ENCODE measurements at places on chromosomes 3 and 15.

DNA sequence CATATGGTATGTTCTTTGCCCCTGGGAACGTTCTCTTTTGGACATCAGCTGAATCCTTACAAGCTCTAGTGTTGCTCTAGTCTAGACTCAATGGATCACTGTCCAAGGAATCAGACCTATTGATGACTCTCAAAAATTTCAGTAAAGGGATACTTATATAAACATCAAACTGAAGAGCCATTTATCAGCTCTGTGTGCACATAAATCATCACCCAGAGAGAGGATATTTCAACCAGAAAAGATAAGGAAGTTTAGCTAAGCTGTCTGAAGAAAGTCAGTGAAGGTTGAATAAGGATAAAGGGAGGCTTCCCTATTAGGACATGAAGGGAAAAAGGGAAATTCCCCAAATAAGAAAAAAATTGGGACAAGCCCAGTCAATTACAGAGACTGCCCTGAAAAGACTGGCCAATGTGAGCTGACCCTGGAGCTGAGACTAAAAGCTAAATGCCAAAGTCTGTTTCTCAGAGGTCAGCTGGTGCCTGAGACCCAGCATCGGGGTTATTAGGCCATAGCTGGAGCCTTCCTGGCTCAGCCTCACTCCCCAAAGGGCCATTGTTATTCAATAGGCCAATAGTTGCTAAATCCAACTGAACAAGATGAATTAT, 424.1 kb upstream of the THBS1 start:
- DNase-seq = no peak

DNA sequence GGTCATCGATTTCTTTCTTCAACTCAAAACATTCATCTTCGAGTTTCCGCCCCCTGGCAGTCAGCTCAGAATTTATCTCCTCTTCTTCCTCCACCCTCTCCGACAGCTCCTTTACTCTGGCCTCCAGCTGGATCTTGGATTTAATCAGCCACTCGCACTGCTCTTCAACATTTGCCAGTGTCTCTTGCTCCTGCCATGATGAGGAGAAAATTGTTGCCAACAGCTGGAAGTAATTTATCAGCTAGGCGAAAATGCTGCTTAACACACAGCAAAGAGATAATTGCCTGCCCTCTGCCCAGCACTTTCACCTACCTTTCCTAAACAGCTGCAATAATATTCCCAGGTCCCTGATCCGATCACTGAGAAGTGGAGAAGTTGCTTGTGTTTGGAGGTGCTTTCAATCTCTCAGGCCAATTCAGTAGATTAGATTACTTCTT, 69.3 kb downstream of the MYH15 start:
- peak; percentile 39 for DNase-seq

GRCh38 chr3:24343084-24343783, 151.4 kb downstream of the THRB start:
- DNase-seq = no peak

GRCh38 chr15:73335471-73335870, 33.3 kb downstream of the HCN4 start:
- no peak for DNase-seq

DNA sequence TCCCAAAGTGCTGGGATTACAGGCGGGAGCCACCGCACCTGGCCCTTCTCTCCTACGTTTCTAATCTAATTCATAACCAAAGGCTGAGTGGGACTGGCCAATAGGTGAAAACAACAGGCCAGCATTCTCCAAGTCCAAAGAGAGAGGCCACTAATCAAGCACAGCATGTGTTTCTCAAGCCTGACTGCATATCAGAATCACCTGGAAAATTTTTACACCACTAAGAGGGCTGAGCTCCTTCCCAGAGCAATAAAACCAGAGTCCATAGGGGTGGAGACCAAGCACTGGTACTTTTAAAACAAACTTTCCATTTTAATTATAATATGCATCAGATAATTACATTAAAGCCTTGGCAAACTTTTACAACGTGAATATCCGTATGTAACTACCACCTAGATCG, 254.4 kb downstream of the OPA1 start:
- DNase-seq = no peak

DNA sequence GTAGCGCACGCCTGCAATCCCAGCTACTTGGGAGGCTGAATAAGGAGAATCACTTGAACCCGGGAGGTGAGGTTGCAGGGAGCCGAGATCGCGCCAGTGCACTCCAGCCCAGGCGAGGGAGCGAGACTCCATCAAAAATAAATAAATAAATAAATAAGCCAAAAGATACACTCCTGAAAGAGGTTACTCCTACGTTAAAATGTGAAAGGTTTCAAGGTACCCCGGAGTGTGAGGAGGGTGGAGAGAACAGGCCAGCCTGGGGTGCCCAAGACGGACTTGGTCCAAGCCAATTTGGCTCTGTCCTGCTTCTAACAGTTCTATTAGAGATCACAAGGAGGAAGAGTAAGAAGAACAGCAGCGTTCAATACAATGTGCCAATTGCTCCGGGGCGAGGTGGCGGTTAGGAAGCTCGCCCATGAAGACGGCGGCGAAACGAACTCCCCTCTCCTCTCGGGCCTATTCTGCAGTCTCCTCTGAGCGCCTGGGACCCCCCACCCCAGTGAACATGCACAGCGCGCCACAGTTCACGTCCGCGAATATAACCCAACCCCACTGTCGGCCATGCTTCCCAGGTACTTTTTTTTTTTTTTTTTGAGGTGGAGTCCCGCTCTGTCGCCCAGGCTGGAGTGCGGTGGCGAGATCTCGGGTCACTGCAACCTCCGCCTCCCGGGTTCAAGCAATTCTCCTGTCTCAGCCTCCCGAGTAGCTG, 942 bp downstream of the ELP6 start:
- DNase-seq = peak; percentile 55

DNA sequence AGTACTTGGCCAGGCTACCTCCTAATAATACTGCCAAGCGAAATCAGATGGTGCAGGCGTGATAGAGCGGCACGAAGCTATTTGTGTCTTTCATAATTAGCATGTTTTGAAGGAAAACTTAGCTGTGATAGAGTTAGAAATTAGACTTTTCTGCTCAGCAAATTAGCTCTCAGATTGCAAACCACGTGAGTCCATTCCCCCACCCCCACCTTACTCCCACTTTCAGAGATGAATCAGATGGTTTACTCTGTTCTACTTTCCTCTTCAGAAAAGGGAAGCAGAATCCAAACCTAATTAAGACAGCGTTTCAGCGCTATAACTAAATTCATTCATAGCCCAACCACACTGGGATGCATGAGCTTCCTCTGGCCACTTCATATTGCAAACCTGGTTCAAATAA, 214.6 kb downstream of the SLCO3A1 start:
- no peak for DNase-seq

DNA sequence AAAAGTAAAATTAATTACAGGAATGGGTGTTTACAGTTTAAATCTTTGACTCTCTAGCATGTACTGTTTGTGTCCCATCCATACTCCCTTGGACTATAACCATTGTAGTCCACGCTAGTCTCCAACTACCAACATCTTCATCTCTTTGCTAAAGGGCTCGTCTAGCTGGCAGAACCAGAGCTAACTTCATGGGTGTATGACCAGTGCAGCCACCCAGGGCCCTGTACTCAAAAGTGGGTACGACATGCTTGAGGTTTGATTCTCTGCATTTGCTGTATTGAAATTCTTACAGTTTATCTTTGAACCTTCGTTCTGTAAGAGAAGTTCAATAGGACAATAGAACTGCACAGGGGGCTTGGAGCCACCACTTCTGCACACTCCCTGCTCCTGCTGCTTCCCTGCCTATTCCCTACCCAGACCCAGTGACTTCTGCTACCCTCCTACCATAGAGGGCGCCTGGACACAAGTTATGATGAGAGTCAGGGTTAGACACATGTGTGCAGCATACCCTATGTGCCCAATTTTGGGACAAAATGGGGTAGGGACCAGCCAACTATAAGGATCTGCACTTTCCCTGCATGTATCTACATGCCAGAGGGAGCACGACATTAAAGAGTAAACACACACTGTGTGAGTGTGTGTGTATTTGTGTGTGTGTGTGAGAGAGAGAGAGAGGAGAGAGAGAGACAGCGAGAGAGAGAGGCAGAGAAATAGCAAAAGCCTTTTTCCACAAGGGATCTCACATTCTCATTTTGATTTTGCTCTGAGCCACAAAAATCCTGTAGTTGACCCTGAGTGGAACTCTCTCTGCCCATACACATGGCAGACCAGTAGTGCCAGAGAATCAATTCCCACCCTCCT, 59.0 kb upstream of the NECTIN3 start:
- DNase-seq = peak; percentile 39

- no peak for DNase-seq
Measured at GRCh38 chr15:66789029-66790025, 87.3 kb downstream of the SMAD6 start.

DNA sequence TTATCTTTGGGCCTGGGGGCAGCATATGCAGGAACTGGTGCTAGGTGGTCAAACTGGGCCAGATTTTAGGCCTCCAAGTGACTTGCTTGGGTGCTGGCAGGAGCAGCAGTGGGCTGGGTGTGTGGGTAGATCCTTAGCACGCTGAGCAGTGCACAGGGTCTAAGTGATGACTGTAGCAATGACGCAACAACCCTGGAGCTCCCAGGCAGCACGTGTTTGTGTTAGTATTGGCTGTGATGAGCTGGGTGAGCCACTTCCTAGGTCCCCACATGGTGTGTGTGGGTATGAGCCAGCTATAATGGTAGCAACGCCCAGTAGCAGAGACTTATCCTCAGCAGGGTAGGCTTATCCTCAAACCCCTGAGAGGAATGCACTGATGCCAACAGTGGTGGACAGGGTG, 570.6 kb upstream of the ROBO1 start:
- no peak for DNase-seq

- DNase-seq = no peak
Measured at GRCh38 chr3:50450209-50450921, 53.1 kb downstream of the CACNA2D2 start.

DNA sequence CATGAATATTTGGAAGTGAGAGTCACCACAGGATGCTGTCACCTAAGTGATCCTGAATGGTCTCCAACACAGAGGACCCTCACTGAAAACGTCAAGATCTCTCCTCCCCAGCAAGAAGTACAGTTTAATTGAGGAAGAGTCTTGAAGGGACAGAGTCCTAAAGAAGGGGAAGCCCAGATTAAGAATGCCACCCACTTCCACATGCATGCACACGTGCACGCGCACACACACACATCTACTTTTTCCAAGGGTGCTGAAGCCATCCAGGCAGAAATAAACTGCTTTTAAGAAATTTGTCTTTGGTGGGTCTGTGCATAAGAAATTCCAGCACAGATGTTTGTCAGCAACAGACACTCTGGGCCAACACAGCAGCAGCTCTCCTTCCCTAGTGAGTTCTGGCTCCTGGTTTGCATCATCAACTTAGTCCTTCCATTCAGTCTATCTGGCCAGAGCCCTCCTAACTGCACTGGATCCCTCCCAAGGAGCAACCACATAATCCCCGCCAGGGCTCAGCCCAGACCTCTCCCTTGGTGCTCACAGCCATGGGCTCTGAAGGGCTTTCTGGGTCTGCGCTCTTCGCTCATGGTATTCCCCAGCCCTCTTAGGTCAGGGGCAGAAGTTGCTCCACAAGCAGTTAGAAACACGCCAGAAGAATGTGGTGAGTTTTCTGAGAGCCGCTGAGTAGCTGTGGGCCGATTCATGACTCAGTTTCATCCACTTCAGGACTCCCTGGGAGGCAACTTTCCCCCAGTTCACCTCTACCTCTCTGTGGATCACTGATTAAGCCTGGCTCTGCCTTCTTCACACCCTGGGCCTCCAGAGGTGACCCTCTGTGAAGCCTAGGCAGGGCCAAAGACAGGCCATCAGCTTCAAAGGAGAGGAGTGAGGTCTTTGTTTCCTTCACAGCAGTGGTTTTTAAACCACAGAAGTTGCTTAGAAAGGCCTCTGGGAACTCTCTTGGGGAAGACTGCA, 132.6 kb upstream of the LIPC start:
- no peak for DNase-seq

- no peak for DNase-seq
Measured at GRCh38 chr3:184368116-184368515, 6.6 kb downstream of the POLR2H start.

GRCh38 chr3:32968920-32969389, 17.5 kb downstream of the CCR4 start:
- DNase-seq = no peak

GRCh38 chr15:30943654-30944335, 40.1 kb downstream of the FAN1 start:
- no peak for DNase-seq

DNA sequence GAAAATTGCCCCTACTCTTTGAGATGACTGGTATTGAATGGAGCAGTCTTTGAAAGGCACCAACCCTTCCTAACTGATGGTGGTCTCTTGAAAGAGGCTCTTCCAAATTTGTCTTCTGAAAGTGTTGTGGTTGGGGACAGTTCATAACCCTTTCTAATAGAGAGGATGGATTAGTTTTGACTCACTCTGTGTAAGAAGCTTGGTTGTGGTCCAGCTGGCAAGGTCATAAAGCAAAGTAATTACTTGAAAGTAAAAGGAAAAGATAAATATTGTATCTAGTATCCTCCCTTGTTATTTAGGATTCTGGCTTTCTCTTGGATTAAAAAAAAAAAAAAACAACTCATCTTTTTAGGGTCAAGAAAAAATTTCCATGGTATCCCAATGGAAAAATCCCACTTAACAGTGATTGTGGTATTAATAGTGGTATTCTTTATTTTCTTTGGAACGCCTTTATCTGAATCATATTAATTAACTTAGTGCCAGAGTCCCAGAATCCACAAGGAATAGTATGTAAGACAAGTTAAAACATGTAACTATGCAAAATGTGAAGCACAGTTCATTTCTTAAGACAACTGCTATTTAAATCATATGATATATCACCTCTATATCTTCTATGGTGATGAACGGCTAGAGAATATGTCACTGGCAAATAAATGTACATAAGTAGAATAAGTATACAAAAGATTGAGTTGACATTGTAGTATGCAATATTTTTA, 469.3 kb upstream of the CDIN1 start:
- DNase-seq = no peak

GRCh38 chr3:35651851-35652250, 12.5 kb downstream of the ARPP21 start:
- DNase-seq = no peak

DNA sequence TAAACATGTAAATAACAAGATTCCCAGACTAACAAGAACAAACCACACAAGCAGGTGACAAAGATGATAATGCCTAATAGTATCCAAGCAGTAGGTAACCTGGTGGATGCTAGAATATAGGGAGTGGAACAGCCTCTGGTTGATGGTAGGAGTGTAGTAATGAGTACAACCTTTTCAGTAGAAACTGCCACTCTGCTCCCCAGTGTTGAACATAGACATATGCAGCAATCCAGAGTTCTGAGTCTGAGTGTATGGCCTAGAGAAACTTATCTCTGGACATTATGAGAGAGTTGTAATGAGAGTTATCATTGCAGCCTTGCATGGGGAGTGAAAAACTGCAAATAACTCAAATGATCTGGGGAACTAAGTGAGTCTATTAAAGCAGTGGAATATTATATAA, 76.1 kb upstream of the ACAD9 start:
- no peak for DNase-seq

DNA sequence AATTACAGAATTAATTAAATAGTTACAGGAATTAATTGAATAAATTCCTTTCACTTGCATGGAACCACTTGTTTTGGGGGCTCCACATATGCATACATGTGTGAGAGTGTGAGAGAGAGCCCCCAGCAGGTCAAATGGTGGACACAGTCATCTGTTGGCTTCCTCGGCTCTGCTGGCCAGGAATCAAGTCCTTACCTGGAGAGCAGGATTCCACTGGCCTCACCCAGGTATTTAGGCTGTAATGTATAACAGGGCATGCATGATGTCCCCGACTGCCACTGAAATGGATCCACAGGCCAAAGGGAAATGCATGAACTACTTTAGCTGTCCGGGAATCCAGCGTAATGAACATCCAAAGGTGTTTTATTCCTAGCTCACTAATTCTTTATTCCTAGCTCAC, 139.7 kb upstream of the SMAD3 start:
- DNase-seq = no peak

- no peak for DNase-seq
Measured at GRCh38 chr15:98150084-98150483, 189.6 kb downstream of the ARRDC4 start.

Measured in SK-N-SH (cell line).